Activated CD4-positive, alpha-beta T cell treated with anti-CD3 and anti-CD28 coated beads, Interleukin-2, amount 50 U/mL, for 24 hours (primary cell): ENCODE measurements at places on chromosomes 11 and 22.

DNA sequence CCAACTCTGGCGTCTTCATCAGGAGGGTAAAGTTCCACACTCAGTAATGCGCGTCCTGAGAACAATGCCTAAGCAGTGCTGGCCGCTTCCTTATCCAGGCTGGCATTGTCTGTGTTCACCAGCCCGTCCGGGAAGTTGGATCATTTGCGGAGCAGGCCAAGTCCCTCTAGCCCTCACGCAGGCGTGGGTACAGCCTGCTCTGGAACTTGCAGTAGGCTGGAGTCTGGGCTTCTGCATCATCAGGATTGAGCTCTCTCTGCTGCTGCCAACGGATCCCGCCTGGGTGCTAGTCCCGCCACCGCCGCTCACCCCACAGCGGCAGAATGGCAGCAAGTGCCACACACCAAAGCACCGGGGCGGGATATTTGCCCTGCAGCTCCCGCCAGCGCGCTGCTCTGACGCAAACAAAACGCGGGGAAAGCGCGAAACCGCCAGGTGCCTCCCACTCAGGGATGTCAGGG lies 29.0 kb downstream of the GLYATL1 start:
- DNase-seq: no peak

DNA sequence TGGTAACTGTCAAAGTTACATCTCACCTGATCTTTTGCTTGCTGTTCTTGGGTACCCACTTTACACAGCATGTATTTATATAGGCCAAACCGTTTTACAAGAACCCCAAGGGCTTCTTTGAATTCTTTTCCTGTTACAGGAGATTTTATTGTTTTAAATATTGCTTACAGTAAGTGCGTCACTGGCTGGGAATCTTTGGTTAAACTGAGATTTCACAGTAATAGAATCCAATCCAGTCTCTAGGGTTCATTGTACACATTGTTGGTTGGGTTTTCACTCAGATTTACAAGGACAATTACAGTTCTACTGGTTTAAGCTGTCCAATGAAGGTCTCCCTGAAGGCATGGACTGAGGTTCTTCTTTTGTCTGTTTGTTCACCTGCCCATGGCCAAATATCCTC lies 171.7 kb downstream of the INSC start:
- no peak for DNase-seq

DNA sequence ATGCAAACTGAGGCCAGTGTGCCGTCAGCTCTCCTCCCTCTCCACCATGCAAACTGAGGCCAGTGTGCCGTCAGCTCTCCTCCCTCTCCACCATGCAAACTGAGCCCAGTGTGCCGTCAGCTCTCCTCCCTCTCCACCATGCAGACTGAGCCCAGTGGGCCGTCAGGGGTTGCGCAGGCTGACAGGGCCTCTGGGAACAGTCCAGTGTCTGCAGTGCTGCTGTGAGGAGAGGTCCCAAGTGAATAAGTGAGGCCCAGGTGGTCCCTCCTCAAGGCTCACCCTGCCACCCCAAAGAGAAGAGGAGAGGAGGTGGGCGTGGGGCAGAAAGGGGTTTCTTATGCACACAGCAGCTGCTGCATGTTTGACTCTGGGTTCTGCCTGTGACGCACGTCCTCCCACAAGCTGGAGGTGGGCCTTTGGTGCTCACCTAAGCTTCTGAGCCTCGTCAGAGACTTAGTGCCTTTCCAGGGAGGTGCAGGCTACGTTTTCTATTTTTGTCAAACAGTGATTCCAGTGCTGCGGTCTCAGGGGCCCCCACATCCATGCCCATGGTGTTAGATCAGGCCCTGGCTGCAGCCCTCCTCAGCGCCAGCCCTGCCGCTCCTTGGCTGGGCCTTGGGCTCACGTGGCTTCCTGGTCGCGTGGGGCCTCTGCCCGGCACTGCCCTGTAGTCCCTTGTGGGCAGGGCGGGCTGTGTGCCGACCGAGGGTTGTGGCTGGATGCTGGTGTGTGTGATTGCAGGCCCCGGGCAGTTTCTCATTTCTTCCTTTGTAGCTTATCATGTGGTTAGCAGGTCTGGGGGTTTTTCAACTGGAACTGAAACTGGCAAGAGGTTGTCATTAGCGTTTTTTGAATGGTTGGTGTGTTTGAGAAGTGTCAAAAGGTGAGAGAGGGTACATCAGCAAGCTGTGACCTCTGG lies 7.1 kb downstream of the TPCN2 start:
- no peak for DNase-seq

- no peak for DNase-seq
These were observed 13.1 kb upstream of the OR5I1 start for GRCh38 chr11:55949330-55949729.

DNA sequence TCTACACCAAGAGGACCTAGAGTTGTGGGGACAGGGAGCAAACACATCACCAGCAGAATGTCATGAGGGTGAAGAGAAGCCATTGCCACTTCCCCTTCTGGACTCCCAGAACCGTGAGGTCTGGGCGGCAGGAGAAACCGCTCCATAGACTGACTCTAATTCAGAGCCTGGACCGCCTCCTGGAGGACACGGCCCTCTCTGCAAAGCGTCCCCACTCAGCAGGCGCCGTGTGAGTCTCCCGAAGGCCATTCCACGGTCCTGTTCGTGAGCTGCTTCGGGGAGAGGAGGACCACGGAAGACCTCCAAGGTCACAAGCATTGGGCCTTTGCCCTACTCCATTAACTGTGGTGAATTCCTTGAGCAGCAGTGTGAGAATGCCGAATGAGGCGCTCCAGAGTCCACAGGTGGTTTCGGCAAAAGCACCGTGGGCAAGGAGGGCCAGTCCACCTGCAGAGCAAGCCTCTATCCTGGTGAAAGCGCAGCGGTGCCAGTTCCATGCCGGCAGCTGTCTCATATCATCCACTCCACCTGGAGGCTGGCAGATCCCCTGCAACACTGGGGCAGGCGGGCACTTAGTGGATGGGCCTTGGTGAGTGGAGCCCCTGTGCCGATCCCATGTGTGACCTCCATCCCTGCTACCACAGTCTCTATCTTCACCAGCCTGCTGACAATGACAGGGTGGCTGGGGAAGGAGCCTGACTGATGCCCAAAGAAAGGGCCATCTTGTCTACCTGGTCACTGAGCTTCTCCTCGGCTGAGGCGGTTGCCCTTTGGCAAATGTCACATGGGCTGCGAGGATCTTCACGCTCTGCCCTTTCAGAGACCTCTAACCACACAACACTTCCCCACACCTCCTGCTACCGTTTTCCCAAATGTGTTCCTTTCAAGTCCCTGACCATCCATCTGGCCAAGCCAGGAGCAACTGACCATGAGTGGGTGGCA lies 7.5 kb downstream of the C11orf21 start:
- DNase-seq: no peak
